ENCODE measurements at places on chromosomes 1 and 21.

- DNase-seq, result no peak
These were observed 1.6 kb downstream of the RPF1 start for GRCh38 chr1:84480650-84481049.

GRCh38 chr1:68442006-68442405 lies 7.7 kb downstream of the RPE65 start:
- no peak for DNase-seq

GRCh38 chr1:97334454-97334853 lies 586.4 kb downstream of the DPYD start:
- DNase-seq, result no peak

DNA sequence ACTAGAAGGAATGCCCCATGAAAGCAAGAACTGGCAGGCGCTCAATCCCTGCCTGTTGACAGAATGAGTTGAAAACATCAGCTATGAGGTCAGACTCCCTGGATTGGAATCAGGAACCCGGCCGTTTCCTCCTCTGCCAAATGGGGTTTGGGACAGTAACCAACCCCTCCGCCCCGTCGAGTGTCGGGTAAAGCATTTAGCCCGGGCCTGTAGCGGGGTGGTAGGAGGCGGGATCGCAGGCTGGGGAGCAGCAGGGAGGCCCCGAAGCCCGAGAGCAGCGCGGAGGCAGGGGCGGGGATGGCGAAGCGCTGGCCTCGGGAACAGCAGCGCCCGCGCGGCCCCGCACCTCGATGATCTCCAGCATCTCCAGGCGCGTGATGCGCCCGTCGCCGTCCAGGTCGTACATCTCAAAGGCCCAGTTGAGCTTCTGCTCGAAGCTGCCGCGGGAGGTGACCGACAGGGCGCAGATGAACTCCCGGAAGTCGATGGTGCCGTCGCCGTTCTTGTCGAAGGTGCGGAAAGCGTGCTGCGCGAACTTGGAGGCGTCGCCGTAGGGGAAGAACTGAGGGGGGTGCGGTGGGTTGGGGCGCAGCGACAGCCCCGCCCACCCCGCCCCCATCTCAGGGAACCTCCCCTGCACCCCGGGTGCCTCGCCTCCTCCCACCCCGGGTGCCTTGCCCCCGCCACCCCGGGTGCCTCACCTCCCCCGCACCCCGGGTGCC lies 7.5 kb downstream of the HPCAL4 start:
- DNase-seq, result no peak

GRCh38 chr1:222346955-222347354 lies 200.9 kb downstream of the HHIPL2 start:
- no peak for DNase-seq

GRCh38 chr1:40036574-40036973 lies 4.0 kb upstream of the CAP1 start:
- DNase-seq, result no peak

DNA sequence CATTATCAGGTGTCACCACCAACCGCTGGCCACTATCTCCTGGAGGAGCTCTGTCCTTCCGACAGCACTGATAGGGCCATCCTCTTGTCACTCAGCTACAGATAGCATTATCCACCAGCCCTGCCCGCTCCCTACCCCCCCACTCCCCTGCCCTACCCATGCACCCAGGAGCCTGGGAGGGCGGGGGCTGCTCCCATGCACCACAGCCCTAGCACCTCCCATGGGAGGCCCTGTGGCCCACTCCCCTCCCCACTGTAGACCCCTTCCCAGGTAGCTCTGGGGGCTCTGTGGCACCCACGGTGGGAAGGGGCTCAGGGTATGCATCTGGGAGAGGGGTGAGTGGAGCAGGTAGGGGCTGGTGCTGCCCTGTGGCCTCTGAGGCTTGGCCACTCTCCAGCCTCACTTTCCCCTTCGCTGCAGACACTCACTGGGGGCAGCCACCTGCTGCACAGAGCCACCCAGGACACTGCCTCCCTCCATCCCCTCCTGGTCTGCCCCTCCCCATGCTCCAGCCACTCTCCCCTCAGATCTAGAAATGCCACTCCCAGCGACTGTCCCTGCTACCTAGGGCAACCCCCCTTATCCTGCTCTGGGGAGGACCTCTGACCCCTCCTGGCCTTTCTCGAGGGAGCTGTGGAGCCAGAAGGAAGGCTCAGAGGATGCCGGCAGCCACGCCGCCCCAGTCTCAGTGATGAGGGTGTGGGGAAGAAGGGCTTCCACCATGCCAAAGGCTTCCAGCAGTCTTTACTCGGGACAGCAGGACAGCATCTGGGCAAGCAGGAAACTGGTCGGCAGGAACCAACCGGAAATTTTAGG lies 58.5 kb downstream of the WNT9A start:
- no peak for DNase-seq

DNA sequence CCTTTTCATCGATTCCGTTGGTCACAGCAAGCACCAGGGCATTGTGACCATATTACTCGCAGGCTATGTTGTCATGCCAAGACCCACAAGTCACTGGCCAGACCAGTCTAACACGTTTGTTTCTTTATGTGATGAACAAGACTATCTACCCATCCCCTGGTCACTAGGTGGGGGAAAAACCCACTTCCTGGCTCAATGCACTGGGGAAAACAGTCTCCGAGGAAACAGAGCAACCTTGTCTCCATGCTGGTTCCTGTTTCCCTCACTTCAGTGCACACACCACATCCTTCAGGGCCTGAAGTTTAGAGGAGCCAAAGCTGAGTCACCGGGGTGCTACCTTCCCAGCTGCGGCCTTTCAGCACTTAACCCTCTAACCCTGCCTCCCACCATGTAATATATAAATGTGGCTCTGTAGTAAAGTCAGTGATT lies 20.9 kb downstream of the ERICH3 start:
- DNase-seq, result no peak

DNA sequence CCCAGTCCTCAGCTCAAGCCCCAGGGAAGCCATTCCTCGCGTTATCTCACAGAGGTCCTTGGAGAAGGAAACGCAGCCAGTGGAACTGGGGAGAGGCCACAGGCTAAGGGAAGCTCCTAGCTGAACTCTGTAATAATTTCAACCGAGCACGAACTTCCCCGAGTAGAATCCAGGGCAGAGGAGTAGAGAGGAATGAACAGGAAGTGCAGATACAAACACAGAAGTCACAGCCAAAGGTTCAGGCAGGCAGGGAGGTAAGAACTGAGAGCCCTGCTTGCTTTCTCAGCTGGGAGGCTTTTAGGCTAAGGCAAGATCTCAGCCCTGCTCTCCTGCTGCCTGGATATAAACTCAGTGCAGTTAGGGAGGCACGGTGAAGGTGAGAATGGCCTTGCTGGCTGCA lies 23.7 kb downstream of the WARS2 start:
- no peak for DNase-seq

- DNase-seq, result no peak
These were observed 23.5 kb upstream of the COL6A1 start for GRCh38 chr21:45957981-45958600.

GRCh38 chr1:227543283-227544066 lies 19.9 kb upstream of the ZNF678 start:
- DNase-seq, result no peak

DNA sequence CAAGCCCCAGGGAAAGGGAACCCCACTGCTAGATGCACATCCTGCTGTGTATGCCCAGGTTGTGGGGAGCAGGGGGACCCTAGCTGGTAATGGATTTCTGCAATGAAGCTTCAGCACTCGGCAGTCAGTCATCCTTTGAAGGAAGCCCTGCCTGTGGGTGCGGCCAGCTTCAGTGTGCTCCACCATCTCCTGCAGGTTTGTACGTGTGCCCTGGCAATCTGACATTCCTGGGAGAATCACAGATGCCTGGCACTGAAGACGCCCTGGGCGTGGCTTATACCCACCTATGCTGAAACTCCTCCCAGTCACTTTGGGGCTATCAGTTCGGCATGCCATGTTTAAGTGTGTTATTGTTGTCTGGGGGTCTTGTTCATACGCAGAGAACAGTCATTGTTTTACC lies 6.8 kb downstream of the SPRR5 start:
- DNase-seq, result no peak

- no peak for DNase-seq
These were observed 23.0 kb upstream of the TBX15 start for GRCh38 chr1:119011116-119011515.

DNA sequence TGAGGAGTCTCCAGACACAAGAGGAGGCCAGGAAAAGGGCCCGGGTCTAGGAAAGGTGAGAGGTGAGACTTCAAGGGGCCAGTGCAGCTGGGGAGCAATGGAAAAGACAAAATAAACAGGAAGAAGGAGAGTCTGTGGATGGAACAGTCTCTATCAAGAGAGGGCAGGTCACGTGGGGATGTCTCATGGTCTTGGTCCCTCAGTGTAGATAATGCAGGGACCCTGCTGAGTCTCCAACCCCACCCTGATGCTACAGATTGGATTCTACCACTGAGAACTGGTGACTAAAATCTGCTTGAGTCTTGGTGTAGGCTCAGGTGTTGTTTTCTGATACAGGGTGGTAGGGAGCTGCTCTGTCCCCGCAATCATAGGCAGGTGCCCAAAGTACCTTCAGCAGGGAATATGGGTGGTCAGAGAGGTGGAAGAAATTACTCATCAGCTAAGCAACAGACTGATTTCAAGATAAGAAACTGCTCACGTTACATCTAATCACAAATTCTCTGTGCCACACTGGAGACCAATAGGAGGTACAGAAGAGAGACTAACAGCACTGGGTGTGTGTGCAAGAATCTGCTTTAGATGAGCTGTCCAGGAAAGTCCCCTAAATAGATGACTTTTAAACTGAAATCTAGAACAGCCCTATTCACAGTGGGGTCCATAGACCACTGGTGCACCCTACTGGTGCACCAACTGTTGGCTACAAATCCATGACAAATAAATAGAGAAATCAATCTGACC lies 101.5 kb upstream of the TLR5 start:
- DNase-seq, result no peak

- no peak for DNase-seq
These were observed 36.6 kb upstream of the TMEM51 start for GRCh38 chr1:15116966-15117365.

DNA sequence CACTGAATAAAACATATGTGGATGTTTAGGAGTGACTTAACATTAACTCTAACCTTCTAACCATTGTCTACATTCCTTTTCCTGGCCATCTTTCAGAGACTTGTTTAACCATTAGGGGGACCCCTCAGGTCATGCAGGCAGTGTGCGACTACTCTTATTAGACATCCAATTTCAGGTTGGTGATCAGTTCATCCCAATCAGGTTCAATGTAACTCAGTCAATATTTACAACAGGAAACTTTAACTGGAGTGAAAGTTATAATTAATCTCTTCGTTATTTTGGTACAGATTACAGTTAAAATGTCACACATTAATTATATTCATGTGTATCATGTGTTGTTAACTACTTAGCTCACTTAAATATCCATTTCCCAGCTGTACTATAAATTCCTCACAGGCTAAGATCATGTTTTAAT lies 68.8 kb upstream of the RGS1 start:
- no peak for DNase-seq

DNA sequence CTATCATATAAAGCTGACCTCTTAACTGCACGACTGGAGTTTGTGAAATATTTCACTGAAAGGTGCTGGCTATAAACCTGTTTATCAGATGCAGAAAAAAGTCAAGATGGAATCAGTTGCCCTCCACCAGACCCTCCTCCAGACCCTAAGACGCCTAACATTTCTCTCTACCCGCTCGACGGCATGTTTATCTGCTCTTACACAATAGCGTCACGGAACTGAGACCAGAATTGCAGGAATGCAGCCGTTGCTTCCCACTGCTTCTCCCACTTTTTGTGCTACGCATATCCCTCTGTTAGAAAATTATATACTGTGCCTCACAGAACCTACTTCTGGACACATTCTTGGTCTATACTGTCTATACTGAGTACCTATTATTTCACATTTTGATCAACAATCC lies 28.2 kb upstream of the FAM131C start:
- no peak for DNase-seq

DNA sequence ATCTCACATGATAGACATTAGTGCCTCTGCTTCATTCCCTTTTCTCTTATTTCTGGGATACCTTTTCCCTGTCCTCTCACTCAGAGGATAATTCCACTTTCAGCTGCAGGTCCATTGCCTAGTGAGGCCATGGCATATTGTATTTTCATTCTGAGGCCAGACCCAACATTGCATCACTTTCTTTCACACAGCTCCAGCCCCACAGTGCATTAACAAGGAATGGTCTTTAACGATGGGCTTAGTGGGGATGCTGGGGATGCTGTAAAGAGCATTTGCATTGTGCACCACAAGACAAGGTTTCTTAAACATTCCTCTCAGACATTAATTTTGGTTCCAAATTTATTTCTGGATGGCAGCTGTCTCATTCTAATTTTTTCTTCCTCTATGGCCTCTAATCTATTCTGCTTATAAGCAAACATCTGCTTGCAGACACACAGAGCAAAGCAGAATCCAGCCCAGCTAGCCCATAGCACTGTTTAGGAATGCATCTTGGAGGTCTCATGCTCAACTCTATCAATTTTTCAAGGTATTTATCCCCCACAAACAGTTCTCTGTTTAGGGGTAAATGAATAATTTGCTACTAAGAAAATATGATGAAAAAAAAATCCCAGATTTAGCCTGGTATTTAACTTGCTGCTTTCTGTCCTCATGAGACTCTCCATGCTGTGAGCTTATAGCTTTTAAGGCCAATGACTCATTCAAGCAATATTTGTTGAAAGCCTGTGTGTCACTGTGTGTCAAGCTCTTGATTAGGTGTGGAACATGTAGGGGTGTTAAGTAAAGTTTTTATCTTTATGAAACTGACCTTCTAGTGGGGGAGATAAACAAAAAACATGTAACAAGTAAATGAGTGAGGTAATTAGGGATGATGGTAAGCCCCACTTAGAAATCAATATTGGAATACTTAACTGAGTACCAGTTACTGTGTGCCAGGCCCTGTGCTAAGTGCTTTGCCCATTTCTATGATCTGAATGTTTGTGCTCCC lies 44.5 kb upstream of the CCDC190 start:
- DNase-seq, result no peak

GRCh38 chr21:38597421-38597820 lies 99.1 kb upstream of the ERG start:
- no peak for DNase-seq

GRCh38 chr1:5814046-5814619 lies 178.1 kb downstream of the NPHP4 start:
- DNase-seq, result no peak

DNA sequence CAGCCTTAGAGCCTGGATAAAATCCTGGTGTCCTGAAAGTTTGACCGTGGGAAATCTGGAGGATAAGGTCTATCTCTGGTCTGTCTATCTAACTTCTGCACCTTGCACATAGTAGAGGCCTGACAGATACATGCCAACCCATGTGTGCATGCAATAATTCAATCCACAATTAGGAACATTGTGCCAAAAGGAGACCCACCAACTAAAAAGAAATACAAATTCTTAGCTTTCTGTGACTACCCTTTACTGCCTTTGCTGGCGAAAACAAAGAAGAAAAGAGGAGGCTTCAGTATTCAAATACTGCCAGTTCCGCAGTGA lies 381 bp upstream of the KLHL20 start:
- DNase-seq, result no peak

Data from NCI-H1048 (cell line).